ENCODE measurements at places on chromosomes 3 and 15.

DNA sequence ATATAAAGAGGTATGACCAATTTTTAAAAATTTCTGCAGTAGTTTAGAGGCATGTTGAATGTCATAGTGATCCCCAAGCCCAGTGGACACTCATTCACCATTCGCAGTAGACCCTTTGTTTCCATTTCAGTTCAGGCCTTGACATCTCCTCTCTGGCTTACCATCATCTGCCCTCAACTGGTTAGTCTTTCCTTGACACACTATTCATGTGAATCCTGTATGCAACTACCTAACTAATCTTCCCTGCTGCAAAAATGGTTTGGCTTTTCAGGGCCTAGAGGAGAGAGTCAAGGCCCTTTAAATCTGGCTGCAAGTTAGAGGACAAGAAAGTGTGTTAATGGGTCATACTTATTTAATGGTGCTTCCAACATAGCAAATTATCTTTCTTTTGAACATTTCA lies 10.9 kb downstream of the APH1B start:
- no peak for DNase-seq

GRCh38 chr3:153138276-153139210 lies 23.5 kb upstream of the RAP2B start:
- no peak for DNase-seq

DNA sequence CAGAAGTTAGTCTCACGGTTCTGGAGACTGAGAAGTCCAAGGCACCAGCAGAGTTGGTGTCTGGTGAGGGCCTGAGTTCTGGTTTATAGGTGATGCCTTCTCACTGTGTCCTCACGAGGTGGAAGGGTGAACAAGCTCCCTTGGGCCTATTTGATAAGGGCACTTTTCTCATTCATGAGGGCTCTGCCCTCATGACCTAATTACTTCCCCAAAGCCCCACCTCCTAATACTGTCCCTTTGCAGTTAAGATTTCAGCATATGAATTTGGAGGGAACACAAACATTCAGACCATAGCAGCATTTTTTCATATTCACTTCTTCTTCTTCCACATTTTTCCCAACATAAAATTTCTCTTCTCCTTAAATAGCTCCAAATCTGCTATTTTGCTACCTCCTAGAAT lies 41.5 kb downstream of the TMEM41A start:
- no peak for DNase-seq

DNA sequence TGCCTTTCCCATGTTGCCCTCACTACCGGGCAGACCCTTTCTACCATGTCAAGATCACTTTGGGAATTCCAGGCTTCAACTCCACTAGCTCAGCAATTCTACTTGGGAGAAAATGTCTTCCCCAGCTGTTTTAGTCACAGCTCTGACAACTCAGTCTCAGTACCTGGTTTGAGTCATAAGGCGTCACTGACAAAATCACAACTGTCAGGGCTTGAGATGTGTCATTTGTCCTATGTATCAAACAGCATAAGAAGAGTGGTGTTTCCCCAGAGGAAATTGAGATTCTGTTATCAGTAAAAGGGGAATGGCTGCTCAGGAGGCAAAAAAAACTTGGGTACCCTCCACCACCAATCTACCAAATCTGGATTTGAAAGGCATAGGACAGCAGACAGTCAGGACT lies 594.9 kb upstream of the SUCLG2 start:
- DNase-seq, result no peak

- DNase-seq, result peak; percentile 61
Observed at GRCh38 chr3:130759692-130760338, 13.2 kb upstream of the PIK3R4 start.

DNA sequence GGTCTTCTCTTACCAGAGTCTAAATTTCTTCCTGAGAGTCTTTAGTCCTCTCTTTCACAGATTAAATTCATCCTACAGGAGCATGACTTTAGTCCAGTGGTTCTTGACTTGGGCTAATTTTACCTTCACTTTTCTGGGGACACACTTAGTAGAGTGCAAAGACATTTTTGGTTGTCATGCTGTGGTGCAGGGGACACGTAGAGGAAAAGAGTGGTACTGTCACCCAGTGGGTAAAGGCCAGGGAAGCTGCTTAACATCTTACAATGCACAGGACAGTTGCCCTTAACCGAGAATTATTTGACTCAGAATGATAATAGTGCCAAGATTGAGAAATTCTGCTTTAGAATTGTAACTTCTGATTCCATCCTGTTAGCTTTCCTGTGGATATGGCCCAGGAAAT lies 772.5 kb upstream of the GRM7 start:
- DNase-seq, result no peak

GRCh38 chr15:91694831-91695210 lies 158.7 kb upstream of the SLCO3A1 start:
- DNase-seq, result no peak

- no peak for DNase-seq
Observed at GRCh38 chr3:81829937-81830336, 68.5 kb upstream of the GBE1 start.

- no peak for DNase-seq
Observed at GRCh38 chr15:71883447-71883846, 73.1 kb downstream of the NR2E3 start.

DNA sequence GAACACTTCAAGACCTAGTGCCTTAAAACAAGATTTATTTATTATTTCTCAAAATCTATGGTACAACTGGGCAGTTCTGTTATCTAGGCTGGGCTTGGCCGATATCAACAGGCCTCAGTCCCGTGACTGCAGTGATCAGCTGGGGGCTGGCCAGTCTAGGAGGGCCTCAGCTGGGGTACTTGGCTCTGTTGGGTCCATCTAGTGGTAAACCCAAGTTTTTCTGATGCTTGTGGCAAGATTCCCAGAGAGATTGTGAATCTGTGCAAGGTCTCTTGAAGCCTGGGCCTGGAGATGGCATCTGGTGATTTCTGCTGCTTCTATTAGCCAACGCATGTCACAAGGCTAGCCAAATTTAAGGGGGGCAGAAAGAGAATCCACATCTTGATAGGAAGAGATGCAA lies 482.4 kb upstream of the SGO1 start:
- DNase-seq, result no peak

GRCh38 chr3:167913219-167913835 lies 177.8 kb downstream of the SERPINI1 start:
- no peak for DNase-seq

- DNase-seq, result no peak
Observed at GRCh38 chr3:27342267-27342666, 26.9 kb downstream of the NEK10 start.

DNA sequence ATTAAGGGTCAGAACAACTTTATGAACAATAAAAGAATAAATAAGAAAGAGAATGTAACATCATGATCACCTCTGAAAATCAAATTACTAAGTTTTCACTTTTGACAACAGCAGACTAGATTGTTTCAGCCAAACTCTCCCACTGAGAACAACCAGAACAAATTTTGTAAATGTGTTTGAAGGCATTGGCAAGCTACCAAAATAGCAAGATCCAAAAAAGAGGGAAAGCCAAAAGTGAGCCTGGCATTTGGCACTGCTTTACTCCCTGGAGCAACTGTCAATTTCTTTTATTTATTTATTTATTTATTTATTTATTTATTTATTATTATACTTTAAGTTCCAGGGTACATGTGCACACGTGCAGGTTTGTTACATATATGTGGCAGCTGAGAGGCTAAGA lies 67.2 kb downstream of the CFAP44 start:
- no peak for DNase-seq

GRCh38 chr3:98583766-98584165 lies 9.6 kb downstream of the CPOX start:
- no peak for DNase-seq

DNA sequence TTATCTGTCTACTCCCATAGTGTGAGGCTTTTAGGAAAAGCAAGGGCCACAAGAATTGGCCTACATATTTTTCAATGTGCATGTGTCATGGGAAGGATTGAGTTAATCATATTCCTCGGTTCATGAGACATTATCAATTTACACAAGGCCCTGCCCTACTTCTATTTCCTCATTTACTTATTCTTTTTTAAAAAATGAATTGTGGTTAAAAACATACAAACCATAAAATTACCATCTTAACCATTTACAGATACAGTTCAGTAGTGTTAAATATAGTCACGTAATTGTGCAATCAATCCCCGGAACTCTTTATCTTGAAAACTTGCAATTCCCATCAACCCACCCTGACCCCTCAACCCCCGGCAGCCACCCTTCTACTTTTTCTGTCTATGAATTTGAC lies 284.0 kb upstream of the GADL1 start:
- DNase-seq, result no peak

DNA sequence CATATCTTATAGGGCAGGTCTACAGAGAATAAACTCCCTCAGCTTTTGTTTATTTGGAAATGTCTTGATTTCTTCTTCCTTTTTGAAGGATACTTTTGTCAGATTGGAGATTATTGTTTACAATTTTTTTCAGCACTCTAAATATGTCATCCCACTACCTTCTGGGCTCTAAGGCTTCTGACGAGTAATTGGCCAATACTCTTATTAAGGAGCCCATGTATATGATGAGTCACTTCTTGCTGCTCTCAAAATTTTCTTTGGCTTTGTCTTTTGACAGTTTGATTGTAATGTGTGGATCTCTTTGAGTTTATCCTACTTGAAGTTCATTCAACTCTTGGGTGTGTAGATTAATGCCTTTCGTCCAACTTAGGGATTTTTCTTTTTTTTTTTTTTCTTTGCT lies 28.9 kb upstream of the CD200R1L start:
- no peak for DNase-seq

GRCh38 chr3:131688370-131688769 lies 185.6 kb upstream of the MRPL3 start:
- no peak for DNase-seq

- DNase-seq, result no peak
Observed at GRCh38 chr3:171660188-171660587, 150.1 kb downstream of the PLD1 start.
